Activated CD4-positive, CD25-positive, alpha-beta regulatory T cell treated with anti-CD3 and anti-CD28 coated beads, Interleukin-2, amount 50 U/mL, for 24 hours (primary cell): ENCODE measurements at places on chromosomes 11 and 22.

GRCh38 chr11:62535802-62536201 lies 10.8 kb downstream of the AHNAK start:
- no peak for ATAC-seq

DNA sequence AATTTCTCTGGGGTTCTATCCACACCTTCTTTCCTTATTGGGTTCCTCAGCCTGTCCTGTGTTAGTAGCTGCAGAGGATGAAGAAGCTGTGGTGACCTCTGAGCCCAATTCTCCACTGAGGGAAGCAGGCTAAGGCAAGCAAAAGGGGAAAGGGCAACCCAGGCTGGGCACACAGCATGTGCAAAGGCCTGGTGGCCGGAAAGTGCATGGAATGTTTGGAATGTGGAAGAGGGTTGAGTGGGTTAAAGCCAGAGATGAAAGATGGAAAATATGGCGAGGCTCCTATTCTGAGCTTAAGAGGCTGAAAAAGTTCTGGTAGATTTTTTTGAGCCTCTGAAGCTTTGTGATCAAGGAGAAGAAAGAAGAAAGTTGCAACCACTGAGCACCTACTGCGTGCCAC lies 247.1 kb downstream of the MIAT start:
- ATAC-seq, result no peak

GRCh38 chr11:69841859-69842698 lies 22.9 kb upstream of the FGF3 start:
- ATAC-seq, result no peak

- no peak for ATAC-seq
Measured at GRCh38 chr22:30970356-30970746, 1.3 kb downstream of the TUG1 start.

DNA sequence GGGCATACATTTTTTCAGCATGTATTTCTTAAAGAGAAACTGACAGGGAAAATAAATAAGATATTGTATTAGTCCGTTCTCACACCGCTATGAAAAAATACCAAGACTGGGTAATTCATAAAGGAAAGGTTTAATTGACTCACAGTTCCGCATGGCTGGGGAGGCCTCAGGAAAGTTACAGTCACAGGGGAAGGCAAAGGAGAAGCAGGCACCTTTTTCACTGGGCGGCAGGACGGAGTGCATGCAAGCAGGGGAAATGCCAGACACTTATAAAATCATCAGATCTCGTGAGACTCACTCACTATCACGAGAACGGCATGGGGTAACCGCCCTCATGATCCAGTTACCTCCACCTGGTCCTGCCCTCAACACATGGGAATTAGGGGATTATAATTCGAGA lies 44.2 kb downstream of the PPFIA1 start:
- peak; percentile 20 for ATAC-seq

GRCh38 chr22:36445158-36445668 lies 36.2 kb downstream of the TXN2 start:
- no peak for ATAC-seq

- peak; percentile 83 for ATAC-seq
Measured at GRCh38 chr11:36746886-36747710, 149.1 kb upstream of the RAG2 start.

GRCh38 chr11:75656044-75656727 lies 12.7 kb downstream of the MAP6 start:
- no peak for ATAC-seq

DNA sequence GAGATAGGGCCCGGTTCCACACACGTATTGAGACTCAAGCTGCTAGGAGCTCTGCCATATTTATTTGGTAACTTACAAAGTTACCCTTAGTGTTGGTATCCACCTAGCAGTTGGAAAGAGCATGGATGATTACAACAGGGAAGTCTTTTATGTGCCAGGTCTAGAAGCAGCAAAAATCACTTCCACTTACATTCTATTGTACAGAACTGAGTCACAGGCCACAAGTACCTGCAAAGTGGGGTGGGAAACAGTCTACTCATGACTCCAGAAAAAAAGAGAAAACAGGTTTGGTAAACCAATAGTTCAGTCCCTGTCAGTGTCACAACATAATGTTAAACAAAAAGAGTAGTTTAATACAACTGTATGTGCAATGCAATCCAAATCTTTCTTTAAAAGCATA lies 279.6 kb upstream of the PITPNB start:
- no peak for ATAC-seq

DNA sequence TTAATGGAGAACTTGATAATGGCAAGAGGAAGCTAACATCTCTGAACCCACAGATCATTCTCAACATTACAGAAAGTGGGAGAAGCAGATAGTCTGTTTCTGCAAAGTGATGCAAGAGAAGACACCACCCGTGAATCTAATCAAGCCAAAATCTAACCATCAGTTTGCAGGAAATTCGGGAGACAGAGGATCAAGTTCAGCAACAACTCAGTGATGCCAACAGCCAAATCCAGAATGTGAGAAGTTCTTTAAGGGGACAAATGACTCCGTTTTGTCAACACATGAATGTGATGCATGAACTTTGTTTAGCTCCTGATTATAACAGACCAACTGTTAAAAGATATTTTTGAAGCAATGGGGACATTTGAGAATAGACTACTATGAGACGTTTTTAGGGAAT lies 95.2 kb upstream of the LDLRAD3 start:
- no peak for ATAC-seq

DNA sequence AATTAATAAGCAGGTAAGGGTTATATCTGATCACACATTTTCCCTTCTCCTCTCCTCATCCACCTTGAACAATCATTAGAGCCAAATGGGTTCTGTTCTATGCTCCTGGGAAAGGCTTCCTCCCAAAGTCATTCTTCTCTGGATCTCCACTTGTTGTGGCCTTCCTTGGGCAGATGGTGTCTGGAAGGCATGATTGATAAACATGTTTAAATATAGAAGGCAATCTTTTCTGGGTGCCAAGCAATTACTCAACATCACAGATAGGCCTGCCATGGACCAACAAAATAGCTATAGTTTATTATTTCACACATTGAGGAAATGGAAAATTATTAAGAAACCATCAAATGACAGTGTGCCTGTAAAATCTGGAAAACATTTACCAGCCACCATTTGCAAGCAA lies 73.5 kb downstream of the KCNA4 start:
- no peak for ATAC-seq

GRCh38 chr11:73350908-73351636 lies 25.1 kb upstream of the RELT start:
- peak; percentile 67 for ATAC-seq

DNA sequence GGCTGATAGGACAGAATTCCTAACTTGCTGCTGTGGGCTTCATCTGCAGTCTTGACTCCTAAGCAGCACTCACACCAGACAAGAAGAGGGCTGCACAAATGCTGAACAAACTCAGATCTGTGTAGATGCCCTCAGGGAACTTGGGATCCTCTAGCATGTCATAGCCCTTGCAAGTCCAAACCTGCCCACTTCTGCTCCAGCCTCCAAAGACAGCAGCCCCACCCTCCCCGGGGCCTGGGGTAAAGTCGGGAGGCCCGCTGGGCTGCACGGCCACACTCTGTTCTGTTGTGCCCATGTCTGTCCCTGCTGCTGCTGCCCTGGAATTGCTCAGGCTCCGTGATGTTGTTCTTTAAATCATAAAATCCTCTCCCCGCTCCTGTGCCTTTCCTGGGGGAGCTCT lies 28.3 kb downstream of the DRD2 start:
- no peak for ATAC-seq

GRCh38 chr11:8221917-8222495 lies 41.7 kb downstream of the LMO1 start:
- ATAC-seq, result no peak

GRCh38 chr22:38833061-38833460 lies 10.8 kb downstream of the NPTXR start:
- no peak for ATAC-seq
